Endodermal cell (in vitro differentiated cells): ENCODE measurements at places on chromosomes 5 and 9. TPM values are rescaled to one million over a fixed set of nuclear protein-coding genes. Genes with fewer than 3 reads are reported as not detected.

The LCN2 gene
- total RNA-seq = not detected in 2 replicates

DNA sequence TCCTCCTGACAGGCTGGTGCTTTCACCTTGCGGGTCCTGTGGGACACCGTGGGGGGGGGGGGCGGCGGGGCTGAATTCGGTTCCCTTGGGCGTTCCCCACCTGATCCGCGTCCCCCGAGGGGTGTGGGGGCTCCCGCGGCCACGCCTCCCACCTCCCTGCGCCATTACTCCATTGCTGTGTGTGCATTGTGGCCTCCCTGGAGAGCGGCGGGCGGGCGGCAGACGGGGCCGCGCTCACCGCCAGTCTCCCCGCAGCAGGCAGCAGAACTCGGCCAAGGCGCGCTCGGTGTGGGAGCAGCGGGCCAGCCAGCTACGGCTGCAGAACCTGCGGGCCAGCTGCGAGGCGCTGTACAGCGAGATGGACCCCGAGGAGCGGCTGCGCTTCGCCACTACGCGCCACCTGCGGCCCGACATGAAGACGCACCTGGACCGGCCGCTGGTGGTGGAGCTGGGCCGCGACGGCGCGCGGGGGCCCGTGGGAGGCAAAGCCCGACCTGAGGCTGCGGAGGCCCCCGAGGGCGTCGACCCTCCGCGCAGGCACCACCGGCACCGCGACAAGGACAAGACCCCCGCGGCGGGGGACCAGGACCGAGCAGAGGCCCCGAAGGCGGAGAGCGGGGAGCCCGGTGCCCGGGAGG, 145.3 kb downstream of the CACNA1B start:
- H3K27me3 ChIP-seq = no peaks in the 10 kb centered on the region
- H3K27ac ChIP-seq = no peak overlapping the region
- H3K4me1 ChIP-seq = no peaks in the 10 kb centered on the region
- no peak overlapping the region for H3K4me3 ChIP-seq
- no peaks in the 10 kb centered on the region for H3K36me3 ChIP-seq
- DNase-seq = peak; percentile 81

DNA sequence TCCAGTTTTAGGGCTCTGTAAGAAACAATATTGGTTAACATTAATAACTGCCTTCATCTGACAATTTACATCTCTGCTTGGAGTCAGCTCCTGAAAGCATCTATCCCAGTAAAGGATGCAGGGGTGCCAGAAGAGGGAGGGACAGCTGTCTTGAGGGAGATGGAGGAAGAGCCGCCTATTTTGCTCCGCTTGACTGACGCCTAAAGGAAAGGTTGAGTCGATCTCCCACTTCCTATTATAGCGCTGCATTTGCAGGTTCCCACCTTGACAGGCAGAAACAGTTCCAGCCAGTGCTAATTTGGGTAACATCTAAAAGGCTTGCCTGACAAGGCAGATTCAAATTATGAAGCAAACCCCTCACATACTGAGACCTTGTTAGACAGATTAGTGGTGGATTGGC, 374.6 kb downstream of the SPATA31D1 start:
- peak overlapping the region; percentile 64 for H3K27ac ChIP-seq
- no peaks in the 10 kb centered on the region for H3K36me3 ChIP-seq
- no peaks in the 10 kb centered on the region for H3K27me3 ChIP-seq
- no peak for DNase-seq
- H3K4me1 ChIP-seq = peaks cover 11% of the 10 kb centered on the region

GRCh38 chr5:117318528-117318927, 743.9 kb upstream of the SEMA6A start:
- H3K4me1 ChIP-seq = peaks cover 12% of the 10 kb centered on the region
- no peak overlapping the region for H3K27ac ChIP-seq
- H3K27me3 ChIP-seq = no peaks in the 10 kb centered on the region
- no peak overlapping the region for H3K4me3 ChIP-seq
- H3K36me3 ChIP-seq = no peaks in the 10 kb centered on the region
